ENCODE measurements at places on chromosomes 7 and 10.
A peak's percentile ranks its signal among the peaks of the same experiment; 100 is the strongest.

DNA sequence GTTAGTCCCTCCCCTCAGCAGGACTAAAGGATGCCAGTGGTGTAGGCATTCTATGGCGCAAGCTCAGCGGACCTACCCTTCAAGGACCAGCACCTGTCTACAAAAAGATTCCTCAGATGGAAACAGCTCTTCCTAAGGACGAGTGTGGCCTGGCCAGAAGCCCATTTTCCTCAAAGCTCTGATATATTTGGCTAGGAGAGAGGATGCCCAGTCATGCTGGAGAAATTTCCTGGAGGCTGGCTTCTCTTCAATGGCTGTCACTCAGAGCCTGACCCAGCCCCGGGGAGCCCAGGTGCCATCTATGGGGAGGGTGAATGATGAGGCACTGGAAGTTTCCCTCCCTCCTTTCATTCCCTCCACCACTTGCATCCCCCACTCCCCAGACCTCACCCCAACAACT is 111.5 kb downstream of the PLXNA4 start:
- no peak for DNase-seq

GRCh38 chr10:93926613-93927012 is 32.8 kb downstream of the SLC35G1 start:
- DNase-seq = no peak

GRCh38 chr7:11168650-11169170 is 195.0 kb downstream of the PHF14 start:
- no peak for DNase-seq

GRCh38 chr10:98302741-98303365 is 34.9 kb upstream of the LOXL4 start:
- no peak for DNase-seq

- DNase-seq = peak; percentile 72
Observed at GRCh38 chr7:5396999-5397663, 26.5 kb downstream of the TNRC18 start.

DNA sequence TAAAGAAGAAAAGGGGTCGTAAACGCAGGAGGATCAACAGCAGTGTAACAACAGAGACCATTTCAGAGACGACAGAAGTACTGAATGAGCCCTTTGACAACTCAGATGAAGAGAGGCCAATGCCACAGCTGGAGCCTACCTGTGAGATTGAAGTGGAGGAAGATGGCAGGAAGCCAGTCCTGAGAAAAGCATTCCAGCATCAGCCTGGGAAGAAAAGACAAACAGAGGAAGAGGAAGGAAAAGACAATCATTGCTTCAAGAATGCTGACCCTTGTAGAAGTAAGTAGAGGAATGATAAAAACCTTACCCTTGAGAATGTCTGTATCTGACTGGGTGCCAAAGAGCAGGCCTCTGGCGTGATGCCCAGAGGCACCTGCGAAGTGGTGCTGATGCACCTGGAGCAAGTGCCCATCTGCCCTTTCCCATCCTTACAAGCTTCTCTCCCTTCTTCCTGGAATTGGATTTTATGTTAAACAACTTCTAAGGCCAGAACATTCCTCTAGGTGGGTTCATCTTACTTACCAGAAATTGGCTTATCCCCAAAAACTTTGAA is 86.4 kb upstream of the SAMD8 start:
- no peak for DNase-seq
